ENCODE measurements at places on chromosomes 7 and 10. TPM values are rescaled to one million over a fixed set of nuclear protein-coding genes. Genes with fewer than 3 reads are reported as not detected.

DNA sequence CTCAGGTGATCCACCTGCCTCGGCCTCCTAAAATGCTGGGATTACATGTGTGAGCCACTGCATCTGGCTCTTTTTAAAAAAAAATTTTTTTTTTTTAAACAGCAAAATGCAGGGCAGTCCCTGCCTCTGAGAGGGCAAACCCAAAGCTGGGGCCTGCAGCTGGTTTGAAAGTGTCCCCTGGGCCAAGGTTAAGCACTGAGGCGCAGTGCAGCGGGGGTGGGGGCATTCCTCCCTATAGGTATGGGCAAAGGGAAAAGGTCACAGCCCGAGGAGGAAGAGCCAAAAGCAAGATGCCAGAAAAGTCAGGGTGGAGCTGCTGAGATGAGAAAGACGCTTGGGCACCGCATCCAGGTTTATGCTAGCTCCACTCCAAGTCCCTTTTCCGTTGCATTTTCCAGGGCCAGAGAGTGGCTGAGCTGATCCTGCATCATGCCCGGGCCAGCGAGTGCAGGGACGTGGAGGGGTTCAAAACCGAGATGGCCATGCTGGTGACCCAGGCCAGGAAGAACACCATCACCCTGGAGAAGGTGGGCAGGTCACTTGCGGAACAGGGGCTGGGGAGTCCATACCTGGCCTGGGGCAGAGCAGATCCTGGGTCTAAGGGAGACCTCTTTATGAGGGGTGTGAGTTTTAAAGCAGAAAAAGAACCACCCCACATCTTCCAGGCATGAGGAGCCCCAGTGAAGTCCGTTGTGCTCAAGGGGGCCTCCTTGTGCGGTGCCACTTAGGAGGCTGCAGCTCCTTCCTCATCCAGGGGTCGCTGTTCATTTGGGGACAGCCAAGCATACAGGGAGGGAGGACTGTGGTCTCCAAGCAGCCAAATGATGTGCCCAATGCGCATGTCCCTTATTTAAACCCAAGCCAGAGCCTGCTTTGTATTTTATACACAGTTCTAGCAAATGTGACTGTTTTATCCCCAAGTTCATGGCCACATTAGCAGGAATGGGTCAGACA, 7.0 kb upstream of the NDUFB2 start:
- no peak for DNase-seq

The NPC1L1 gene
- total RNA-seq, result not detected

DNA sequence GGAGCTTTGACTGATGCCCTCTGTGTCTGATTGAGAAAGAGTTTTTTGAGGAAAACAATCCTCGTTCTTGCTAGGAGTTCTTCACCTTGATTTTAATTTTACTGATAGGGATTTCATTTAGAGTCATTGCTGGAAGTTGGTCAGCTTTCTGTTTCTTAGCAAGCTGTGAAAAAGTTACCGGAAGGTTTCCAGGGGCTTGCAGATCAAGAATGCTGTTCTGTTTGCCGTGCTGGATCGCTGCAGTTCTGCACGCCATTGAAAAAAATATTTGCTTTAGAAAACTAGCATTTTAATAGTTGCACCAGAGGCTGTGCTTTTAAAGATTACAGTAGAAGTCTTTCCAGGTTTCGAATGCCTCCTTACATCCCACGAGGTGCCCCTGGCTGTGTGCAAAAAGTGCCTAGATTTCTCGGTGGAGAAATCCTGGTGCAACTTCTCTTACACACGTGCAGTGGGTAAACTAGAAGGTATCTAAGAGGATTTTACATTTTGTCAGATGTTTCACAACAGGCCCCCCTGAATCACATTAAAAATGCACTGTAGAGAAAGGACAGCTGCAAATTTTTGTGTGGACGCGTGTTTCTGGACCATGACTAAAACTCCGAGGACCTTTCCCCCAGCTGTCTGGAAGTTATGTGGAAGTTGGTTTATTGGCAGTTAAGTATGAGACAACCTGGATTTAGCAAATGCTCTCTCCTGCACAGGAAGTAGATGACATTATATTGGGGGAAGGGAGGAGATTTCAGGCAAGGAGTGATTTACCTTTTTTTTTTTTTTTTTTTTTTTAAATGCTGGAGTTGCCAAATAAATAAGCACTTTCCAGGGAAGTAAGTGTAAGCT, 5.8 kb downstream of the TCF7L2 start:
- DNase-seq, result peak; percentile 93

GRCh38 chr7:114048386-114049235, 129.8 kb upstream of the PPP1R3A start:
- DNase-seq, result peak; percentile 14

DNA sequence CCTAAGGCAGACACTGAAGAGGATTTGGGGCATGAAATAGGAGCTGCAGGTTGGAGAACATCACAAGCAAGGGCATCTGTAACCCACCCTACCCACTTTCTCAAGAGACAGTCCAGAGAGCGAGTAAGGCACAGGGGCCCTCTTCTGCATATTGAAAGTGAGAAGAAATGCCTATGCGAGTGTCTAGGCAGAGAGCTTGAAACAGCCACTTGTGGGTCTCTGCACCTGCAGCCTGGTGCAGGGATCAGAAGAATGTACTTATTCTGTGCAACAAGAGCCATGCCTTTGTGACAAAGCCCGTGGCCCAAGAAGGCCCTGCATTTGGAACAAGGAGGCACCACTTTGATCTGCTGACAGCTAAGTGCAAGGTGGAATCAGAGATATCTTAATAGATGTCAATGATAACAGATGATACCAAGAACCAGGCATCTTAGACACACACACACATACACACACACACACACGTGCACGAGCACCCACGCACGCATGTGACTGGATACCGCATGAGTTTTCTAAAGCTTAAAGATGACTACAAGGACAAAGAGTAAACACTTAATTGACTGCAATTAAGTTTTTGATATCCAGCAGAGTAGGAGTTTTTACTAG, 89.3 kb downstream of the NPSR1 start:
- DNase-seq, result no peak

The ANKRD16 gene
- total RNA-seq, result 6.0 TPM

The KCNH2 gene
- 9.7 TPM for total RNA-seq

The GPR37 gene
- 16.9 TPM for total RNA-seq

The EN2 gene
- total RNA-seq, result 0.09 TPM

GRCh38 chr7:157715071-157715937, 378.5 kb downstream of the DNAJB6 start:
- no peak for DNase-seq

DNA sequence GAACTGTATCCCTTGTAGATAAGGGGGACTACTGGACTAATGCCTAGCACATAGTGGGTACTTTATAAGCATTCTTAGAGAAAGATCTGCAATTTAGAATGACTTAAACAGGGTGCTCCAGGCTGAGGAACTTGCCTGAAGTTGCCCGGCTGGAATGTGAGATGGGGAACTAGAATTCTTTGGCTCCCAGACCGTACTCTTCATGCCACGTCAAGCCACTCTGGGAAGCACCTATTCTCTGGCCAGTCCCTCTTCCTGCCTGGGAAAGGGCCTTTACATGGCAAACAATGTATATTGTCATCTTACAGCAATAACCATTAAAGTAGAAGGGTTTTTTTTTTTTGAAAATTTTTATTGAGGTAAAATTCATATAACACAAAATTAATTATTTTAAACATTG, 34.5 kb downstream of the ATXN7L1 start:
- no peak for DNase-seq

DNA sequence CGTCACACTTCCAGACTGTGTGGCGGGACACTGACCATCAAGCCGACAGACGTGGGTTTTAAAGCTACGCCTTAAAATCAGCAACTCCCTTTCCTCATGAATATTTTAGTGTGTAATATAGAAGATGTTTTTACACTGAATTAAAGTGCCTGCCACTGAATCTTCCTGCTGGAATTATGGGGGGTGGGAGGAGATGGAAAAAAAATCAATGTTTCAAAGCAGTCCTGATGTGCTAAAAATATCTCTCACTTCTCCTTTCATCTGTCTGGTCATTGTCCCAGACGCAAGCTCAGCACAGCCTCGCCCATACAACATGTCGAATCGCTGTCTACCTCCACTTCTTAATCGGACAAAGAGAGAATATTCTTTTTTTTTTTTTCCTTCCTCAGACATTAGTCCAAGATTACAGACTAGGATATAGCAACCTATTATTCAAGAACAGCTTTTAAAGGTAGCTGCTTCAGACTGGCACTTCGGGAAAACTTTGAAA, 165.1 kb upstream of the KLF14 start:
- no peak for DNase-seq

- DNase-seq, result no peak
Measured at GRCh38 chr10:67224553-67224952, 298.7 kb downstream of the LRRTM3 start.

The FAM20C gene
- 24.0 TPM for total RNA-seq

- DNase-seq, result no peak
Measured at GRCh38 chr7:75048435-75049379, 24.9 kb downstream of the RCC1L start.

DNA sequence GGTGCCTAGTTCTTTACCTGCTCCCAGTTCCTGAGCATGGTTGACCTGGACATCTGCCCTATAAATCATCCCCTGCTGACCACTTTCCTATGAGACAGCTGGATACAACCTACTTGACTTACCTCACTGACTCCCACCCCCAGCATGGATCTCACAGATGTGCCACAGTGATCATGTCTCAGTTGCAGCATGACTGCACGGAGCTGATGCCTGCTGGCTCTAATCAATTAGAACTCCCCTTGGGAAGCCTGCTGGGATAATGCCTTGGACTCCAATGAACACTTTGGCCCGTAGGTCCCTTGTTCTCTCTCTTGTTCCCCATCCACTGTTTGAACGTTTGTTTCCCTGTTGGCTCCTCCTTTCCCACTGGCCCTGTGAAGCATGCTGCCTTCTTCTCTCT, 271.2 kb upstream of the IGFBP3 start:
- DNase-seq, result no peak

The STEAP1B gene
- total RNA-seq, result 3.1 TPM

DNA sequence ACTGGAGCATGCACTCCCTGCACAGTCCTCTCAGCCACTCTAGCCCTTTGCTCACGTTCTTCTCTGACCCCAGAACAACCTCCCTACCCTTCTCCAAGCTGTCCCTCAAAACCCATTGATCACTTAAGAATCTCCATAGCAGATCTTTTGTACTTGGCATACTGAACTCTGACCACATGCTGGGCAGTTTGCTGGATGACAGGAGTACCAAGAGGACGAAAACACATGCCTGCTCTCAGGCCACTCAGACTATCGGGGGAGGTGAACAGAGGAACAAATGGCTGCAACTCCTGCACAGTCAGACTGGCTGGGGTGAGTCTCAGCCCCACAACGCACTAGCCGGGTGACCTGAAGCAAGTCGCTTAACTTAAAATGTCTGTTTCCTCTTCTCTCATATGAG, 52.7 kb downstream of the KCNMA1 start:
- no peak for DNase-seq

The LIPJ gene
- total RNA-seq, result 0.13 TPM

DNA sequence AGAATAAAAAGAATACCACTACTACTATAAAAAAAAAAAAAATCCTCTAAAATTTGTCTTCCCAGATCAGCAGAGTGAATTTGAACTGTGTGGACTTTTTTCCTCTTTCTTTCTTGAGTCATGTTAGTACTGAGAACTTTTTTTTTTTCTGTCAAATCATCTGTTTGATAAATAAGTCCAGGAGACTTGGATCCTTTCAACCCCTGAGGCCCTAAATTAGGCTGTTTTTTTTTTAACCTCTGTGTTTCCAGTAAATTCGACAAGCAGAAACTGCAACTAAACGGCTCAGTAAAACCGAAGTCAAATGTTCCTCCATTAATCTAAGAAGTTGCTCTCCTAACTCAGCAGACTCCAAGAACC, 2.7 kb downstream of the MAP3K8 start:
- DNase-seq, result peak; percentile 49

DNA sequence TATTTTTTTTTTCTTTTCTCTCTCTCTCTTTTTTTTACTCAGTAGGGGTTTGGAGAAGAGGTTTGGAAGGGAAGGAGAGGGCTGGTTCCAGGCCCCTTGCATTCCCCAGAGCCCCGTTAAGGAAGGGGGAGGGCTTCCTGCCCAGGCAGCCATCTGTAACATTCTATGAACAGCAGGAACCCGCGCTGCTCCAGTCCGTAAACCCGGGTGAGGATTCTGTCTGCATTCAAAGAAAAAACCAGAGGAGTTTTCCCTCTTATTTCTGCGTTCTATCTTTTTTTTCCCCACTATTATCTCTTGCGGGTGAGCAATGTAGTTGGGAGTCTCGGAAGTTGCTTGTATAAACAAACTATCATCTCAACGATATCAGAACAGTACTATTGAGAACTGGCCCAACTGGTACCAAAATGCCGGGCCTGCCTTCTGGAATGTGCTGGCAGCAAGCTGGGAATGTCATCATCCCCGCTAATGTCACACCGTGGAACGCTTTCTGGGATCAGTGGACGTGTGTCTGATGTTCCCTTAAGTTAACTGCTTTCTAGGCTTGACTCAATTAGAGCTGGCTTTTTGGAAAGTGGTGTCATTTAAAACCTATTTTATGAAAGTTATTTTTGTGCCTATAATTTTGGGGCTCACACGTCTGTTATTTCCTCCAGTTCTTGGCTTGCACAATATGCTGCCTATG, 153.1 kb upstream of the MEOX2 start:
- peak; percentile 96 for DNase-seq

- DNase-seq, result no peak
Measured at GRCh38 chr7:147523056-147523455, 1067.5 kb upstream of the C7orf33 start.

The IDI1 gene
- 29.7 TPM for total RNA-seq

The NUTM2D gene
- total RNA-seq, result 5.7 TPM

DNA sequence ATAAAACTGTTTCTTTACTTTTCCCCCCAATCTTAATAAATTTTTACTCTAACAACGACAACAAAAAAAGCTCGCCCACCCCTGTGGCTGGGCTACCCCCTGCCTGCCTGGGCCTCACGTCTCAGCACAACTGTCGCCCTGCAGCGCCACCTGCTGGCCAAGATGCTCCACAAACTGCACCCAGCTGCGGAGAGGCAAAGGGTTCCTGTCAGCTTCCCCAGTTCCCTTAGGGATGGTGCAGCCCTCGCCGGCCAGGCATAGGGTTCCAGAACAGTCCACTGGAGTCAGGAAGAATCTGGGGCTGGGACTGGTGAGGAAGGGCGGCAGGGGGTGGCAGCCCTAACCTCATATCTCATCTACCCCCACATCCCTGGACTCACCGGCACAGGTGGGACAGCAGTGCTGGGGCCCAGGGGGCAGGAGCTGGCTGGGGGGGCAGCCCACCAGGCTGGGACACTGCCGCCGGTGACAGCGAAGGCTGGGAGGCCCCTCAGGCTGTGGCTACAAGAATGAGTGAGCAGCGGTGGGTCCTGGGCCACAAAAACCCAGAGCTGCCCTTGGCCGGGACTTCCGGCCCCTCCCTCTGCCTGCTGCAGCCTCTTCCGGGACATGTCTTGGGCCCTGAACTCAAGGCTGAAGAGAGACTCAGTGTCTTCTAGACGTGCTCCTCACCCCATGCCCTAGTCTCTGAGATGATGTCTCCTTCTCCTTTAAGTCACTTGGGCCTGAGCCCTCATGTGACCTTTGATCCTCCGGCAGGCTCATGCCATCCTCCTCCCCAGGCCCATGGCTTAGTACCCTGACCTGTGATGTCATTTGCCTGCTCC, 21.2 kb downstream of the ATP6V1F start:
- DNase-seq, result peak; percentile 75

DNA sequence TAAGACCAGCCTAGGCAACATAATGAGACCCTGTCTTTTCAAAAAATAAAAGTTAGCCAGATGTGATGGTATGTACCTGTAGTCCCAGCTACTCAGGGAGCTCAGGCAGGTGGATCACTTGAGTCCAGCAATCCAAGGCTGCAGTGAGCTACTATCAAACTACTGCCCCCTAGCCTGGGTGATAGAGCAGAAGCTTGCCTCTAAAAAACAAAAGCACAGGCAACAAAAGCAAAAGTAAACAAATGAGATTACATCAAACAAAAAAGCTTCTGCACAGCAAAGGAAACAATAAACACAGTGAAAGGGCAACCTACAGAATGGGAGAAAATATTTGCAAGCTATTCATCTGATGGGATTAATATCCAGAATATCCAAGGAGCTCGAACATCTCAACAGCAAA, 65.4 kb downstream of the FANK1 start:
- DNase-seq, result no peak
